Type B pancreatic cell (in vitro differentiated cells): ENCODE measurements at places on chromosomes 7 and 10.

GRCh38 chr10:26499426-26499825 lies 61.3 kb downstream of the APBB1IP start:
- DNase-seq, result no peak

GRCh38 chr7:157520249-157520648 lies 183.4 kb downstream of the DNAJB6 start:
- peak; percentile 53 for DNase-seq

DNA sequence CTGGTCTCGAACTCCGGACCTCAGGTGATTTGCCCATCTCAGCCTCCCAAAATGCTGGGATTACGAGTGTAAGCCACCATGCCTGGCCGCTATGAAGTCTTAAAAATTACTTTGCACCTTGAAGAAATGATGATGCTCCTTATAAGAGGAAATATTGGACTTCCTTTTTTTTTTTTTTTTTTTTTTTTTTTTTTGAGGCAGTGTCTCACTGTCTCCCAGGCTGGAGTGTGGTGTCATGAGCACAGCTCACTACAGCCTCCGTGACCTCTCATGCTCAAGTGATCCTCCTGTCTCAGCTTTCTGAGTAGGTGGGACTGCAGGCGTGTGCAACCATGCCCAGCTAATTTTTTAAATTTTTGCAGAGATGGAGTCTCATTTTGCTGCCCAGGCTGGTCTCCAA lies 65.3 kb downstream of the KMT2E start:
- no peak for DNase-seq

- DNase-seq, result no peak
Observed at GRCh38 chr7:47588704-47589225, 6.9 kb upstream of the TNS3 start.

GRCh38 chr7:141072548-141073172 lies 1.2 kb upstream of the TMEM178B start:
- peak; percentile 74 for DNase-seq

DNA sequence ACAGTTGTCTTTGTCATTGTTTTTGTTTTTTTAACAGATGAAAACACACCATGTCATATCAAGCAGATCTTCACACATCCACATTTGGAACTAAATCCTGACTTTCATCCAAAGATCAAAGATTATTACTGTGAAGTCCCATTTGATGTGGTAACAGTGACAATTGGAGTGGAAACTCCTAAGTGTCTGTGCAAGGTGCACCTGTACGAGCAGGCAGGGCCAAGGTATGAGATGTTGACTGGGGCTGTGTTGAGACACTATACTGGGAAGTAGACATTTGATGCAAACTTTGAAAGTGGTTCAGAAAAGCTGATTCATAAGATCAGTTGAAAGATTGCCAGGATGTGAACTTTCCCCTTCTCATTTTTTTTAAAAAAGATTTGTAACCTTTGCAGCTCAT lies 152.3 kb downstream of the CPED1 start:
- no peak for DNase-seq

GRCh38 chr7:40570223-40570622 lies 435.4 kb downstream of the SUGCT start:
- DNase-seq, result no peak

DNA sequence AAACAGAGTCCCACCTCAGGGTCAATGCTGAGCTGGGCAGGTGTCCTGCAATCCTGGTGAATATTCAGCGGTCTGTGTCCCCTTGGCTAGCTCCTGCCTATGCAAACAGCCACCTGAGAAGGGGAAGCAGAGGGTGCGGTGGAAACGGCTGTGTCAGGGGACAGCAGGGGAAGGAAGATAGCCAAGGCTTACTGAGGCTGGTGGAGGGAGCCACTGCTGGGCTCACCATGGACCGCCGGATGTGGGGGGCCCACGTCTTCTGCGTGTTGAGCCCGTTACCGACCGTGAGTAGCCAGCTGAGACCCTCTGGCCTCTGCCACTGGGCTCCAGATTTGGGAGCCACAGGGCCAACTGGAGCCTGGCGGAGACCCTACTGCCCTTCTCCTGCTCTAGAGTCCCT lies at the start of gene GHRHR:
GHRHR (plus strand) TSS at position 112 of the 400 bp plus-strand sequence; CDS start at position 228, 116 bp downstream.
- DNase-seq, result no peak

DNA sequence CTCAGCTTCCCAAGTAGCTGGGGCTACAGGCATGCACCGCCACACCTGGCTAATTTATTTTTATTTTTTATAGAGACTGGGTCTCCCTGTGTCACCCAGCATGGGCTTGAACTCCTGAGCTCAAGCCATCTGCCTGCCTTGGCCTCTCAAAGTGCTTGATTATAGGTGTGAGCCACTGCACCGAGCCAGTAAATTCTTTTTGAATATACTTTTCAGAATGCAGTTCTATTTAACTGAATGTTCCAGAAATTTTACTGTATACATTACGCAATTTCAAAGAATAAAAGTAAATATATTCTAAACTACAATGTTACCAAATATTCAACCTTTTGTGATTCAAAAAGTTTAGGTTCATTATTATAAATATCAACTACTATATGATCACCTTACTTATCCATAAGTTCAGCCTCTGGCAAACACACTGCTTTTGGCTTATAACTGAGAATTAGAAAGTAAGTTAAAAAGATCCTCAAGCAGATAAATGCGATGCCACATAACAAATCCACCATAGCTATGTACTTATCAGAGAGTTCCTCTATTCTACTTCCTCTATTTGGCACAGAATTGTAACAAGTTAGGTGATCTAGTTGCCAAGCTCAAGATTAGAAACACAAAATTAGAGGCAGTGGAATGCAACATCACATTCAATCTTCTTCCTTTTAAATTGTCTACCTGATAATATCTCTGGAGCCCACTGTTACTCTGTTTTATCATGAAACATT lies 118.2 kb downstream of the ANK3 start:
- no peak for DNase-seq

DNA sequence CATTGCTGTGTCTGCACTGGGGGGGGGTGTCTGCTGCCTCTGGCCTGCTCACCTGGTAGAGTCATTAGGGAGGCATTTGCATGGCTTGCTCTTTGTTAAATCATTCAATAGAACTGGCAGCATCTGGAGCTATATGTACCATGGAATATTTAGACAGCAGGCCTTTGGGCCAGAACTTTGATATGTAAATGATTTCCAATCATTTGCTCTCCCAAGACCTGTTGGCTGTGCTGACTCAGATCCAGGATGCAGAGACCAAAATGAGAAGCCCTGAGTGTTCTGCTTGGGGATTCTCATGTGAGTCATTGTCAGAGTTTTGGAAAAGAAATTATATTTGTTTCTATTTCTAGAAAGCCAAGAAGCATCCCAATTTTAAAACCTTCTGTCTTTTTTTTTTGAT lies 257.6 kb upstream of the IGFBP3 start:
- DNase-seq, result no peak

GRCh38 chr7:17651341-17651740 lies 289.0 kb downstream of the SNX13 start:
- DNase-seq, result no peak

DNA sequence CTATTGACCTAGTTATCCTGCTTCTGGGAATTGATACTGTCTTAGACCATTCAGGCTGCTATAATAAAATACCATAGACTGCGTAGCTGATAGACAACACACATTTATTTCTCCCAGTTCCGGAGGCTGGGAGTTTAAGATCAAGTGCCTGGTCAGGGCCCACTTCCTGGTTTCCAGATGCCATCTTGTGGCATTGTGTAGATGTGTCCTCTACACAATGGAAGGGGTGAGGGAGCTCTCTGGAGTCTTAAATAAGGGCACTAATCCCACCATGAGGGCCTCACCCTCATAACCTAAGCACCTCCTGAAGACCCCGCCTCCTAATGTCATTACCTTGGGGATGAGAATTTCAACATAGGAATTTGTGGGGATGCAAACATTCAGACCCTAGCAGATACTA lies 62.4 kb downstream of the SLC35B4 start:
- no peak for DNase-seq

- no peak for DNase-seq
Observed at GRCh38 chr7:81366546-81366945, 403.3 kb downstream of the HGF start.

GRCh38 chr7:103894656-103895596 lies 94.5 kb downstream of the RELN start:
- no peak for DNase-seq

GRCh38 chr7:126440542-126440941 lies 812.2 kb downstream of the GRM8 start:
- DNase-seq, result no peak

DNA sequence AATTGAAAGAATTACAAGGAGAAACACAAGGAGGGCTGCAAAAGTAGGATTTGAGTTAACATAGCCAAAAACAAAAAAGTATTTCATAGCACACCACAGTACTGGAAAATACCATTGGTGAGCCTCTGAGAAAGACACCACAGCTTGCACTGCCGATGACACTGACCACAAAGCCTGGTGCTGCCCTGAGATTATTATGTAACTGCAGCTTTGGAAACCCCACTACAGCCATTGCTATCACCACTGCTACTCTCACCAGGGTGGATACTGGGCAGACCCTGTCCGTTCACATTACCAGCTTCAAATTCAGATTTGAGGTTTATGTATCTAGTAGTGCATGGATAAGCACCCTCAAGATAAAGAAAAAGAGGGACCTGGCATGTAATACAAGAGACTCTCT lies 1246.7 kb upstream of the SORCS1 start:
- DNase-seq, result no peak

DNA sequence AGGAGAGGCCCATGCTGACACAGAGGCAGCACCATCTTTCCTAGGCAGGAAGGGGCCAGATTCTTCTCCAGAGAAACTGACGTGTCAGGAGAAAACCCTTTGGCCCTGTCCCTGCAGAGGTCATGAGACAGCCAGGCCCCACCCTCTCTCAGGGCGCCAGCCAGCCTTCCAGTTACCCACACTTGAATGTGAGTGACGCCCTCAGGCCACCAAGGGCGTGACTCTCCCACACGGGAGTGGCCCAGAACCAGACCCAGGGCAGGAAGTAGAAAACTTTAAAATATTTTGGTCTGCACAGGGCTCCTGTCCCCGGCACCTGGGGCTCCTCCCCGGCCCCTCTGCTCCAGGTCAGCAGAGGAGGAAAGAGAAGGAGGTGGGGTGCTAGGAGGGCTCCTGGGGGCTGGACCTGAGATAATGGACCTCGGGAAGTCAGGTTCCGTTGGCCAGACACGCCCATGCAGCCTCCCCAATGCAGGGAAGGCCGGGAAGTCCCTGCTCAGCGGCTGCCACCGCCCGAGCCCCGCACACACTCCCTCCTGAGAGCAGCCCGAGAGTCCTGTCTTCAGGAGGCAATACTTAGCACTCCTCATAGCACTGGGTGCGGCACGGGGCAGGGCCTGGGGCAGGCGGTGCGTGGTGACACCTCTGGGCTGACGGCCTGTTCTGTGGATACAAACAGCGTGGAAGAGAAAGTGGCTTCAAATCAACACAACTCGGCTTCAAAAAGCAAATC lies 67.0 kb upstream of the CFAP46 start:
- DNase-seq, result no peak

DNA sequence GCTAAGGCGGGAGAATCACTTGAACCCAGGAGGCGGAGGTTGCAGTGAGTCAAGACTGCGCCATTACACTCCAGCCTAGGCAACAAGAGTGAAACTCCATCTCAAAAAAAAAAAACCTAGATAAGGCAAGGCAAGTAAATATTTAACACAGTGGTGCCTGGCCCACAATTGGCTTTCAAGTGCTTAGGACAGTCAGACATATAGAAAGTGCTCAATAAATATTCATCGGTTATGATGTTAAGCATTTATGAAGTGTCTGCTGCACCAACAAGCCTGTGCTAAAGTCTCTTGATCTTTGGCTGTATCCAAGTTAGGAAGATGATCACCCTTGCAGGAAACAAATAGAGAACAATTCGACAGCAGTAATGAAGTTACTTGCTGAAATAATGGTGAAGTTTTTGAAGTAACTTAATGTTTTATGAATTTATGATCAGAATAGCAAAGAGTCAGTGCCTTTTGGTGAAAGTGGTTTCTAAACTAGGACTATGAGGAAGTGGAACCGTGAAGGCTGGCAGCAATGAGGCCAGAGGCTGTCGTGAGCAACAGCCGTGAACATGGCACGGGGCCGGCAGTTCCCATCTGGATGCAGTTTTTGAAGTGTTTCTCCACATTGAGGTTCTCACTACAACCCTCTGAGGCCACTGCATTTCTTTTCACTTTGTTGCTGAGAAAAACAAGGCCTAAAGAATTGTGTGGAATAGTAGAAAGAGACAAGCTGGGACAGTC lies 48.1 kb upstream of the GATA3 start:
- DNase-seq, result no peak

DNA sequence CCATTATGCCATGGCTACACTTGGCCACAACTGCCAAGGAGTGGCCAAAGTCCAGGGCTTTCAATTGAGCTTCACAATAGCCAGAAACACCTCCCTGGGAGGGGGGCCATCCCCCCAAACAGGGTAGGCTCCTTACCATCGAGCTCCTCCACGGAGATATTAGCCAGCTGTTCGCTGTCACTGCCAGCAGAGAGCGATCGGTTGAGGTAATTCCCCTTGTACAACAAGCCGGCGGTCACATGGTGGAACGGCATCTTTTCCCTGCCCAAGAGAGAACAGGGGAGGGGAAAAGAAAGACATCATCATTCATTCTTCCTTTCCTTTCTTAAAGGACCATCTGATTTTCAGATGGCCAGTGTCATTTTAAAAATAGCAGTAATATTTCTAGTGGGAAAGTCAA lies 133.6 kb downstream of the CALN1 start:
- no peak for DNase-seq

DNA sequence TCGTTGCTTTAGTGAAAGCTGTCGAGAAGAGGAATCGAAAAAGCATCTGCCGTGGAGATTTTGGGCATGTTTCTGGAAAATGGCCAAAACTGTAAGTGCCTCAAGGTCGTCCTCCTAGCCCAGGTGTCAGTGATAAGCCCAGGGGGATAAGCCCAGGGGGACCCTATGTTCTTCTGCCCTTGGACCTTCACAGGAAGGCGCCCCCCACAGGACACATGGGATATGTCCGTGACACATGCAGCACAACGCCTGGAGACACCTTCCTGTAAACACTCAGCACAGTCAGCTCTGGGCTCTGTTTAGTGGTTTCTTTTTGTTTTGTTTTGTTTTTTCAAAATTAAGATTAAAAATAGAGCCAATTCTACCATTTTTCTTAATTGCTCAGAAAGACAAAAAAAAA lies 272.7 kb downstream of the KLF6 start:
- no peak for DNase-seq

DNA sequence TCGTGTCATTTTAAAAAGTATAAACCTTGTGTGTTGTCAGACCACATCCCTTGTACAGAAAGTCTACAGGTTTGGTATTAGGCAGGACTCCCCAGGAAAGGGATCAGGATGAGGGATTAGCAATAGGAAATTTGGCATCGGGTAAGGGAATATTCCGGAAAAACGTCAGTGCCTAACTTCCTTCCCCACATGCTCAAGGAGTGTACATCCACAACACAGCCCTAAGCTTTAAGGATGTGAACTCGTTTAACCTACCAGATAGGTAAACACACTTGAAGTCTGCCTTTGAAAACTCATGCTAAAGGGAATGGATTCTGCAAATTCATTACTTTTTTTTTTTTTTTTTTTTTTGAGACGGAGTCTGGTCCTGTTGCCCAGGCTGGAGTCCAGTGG lies 194.9 kb downstream of the SKIDA1 start:
- DNase-seq, result no peak
